ENCODE measurements at places on chromosomes 16 and 17.

DNA sequence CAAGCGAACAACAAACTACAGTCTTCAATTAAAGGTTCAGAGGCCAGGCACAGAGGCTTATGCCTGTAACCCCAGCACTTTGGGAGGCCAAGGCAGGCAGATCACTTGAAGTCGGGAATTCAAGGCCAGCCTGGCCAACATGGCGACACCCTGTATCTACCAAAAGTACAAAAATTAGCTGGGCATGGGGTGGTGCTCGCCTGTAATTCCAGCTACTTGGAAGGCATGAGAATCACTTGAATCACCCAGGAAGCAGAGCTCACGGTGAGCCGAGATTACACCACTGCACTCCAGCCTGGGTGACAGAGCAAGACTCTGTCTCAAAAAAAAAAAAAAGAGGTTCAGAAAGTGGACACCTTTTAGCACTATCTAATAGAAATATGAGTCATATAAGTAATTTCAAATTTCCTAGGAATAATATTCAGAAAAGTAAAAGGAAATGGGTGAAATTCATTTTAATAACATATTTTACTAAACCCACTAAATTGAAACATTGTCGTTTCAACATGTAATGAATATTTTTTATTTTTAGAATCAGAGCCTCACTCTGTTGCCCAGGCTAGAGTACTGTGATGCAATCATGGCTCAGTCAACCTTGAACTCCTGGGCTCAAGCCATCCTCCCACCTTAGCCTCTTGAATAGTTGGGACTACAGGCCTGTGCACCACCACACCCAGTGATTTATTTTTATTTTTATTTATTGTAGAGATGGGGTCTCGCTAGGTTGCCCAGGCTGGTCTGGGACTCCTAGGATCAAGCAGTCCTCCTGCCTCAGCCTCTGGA, 15.2 kb upstream of the MARCHF10 start:
- DNase-seq = no peak

DNA sequence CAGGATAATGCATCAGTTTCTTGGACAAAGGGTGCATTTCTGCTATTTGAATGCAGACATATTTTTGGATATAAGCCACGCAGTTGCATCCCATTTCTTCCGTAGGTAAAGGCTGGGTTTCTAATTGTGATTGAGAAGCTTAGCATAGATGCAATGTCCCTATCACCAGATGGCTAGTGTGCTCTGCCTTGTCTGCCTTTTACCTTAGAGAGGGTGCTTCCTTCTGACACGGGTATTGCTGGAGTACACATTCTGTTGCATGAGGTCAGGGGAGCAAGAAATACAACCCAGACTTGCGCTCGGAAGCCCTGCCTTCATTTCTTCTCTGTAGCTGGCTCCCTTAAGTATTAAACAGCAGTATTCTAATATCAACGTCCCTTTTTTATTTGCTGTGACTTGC, 337.4 kb downstream of the WWOX start:
- no peak for DNase-seq

- DNase-seq = no peak
Measured at GRCh38 chr16:87725596-87726235, 40.1 kb downstream of the KLHDC4 start.

DNA sequence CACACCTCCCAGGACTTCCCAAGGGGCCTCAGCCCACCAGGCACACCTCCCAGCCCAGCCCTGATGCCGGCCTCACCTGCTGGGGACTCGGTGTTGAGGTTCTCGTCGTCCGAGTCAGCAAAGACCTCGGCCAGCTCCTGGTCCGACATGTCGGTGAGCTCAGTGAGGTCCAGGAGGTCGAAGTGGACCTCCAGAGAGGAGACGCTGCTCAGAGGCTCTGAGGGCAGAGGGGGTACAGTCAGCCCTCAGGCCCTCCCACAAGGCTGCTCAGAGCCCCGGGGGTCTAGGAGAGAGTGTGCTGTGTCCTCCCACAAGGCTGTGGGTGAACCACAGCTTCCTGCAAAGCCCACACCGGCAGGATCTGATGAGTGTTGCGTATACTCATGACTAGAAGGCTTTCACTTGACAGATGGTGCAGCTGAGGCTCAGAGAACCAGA, 10.5 kb downstream of the DBNDD1 start:
- peak; percentile 52 for DNase-seq

- DNase-seq = peak; percentile 63
Measured at GRCh38 chr17:16987830-16988601, 16.1 kb upstream of the TNFRSF13B start.

GRCh38 chr16:86239381-86239780, 270.9 kb upstream of the FOXF1 start:
- DNase-seq = no peak

DNA sequence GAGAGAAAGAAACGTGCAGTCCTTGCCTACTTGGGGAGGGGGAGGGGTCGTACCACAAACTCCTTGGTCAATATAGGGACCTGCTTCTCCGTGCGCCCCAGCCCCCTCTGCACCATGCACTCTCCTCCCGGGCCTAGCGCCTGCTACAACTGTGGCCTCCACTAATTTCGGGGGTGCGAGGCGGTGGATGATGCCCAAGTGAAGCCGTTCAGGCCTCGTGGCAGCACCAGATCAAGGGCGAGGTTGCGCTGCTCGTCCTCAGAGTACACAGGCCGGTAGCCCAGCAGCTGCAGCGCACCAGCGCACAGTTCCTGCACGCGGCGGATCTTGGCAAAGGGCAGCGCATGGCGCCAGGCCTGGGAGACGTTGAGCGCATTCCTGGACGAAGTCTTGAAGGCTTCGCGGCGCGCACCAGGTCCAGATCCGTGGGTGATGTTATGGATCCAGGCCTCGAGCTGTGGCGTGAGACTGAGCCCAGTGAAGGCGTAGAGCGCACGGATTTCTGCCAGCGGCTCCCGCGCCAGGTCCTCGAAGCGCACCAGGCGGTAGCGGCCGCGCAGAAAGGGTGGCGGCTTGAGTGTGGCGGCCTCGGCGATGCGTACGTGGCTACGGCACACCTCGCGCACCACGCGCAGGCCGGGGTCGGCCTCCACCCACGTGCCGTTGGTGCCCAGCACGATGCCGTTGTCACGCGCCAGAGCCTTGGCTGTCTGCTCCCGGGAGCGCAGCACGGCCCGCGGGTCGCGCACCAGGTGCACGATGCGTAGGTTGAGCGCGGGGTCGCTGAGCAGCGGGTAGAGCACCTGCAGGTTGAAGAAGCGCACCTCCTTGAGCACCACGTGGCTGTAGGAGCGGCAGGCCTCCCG, 14.2 kb upstream of the TMEM170A start:
- no peak for DNase-seq

DNA sequence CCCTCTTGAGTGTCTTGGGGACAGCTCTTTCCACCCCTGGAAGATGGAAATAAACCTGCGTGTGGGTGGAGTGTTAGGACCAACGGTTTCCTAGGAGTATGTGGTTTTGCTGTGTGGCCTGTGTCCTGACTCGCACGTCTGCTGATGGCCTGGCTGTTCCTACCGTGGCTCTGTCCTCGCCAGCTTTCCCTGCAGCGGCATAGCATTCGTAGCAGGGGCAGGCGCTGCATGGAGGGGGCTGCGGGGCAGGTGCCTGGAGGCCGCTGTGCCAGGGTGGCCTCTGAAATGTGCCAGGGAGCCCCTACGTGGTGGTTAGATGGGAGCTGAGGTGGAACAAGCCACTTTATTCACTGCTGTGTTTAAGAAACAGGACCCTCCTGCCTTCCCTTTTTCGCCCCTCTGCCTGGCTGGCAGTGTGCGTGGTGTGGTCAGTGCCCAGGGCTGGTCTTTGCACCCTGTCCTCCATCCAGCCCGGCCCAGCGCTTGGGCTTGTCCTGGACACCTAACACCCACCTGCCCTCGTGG, 10.6 kb downstream of the SLC16A3 start:
- DNase-seq = no peak

DNA sequence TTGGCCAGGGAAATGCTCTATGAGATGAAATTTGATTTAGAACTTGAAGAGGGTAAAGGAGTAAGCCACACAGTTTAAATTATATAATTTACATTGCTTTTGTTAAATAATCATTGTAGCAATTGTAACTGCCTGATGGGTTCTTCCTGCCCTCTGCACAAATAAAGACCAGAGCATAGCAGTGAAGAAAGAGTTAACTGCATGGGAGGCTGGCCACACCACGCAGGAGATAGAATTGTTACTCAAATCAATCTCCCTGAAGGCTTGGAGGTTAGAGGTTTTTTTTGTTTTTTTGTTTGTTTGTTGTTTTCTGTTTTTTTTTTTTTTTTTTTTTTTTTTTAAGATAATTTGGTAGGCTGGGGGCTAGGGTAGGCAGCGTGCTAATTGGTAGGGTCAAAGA, 467.0 kb upstream of the GOT2 start:
- DNase-seq = no peak

DNA sequence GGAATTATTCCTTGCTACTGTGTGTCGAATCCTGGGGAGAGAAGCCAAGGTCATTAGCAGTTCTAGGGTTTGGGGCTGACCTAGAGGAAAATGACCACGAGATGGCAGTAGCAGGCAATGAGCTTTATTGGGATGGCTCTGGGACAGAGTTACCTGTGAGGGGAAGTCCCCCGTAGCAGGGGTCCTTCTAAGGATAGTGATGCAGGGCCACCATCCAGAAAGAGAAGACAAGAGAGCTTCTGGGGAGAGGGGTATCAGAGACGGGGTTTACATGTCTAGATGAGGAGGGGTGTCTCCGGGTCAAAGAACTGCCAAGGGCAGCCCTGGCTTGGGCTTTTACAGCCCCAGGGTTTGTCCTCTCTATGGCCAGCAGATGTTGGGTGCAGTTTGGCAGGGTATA, 6.4 kb upstream of the GGT6 start:
- peak; percentile 31 for DNase-seq

DNA sequence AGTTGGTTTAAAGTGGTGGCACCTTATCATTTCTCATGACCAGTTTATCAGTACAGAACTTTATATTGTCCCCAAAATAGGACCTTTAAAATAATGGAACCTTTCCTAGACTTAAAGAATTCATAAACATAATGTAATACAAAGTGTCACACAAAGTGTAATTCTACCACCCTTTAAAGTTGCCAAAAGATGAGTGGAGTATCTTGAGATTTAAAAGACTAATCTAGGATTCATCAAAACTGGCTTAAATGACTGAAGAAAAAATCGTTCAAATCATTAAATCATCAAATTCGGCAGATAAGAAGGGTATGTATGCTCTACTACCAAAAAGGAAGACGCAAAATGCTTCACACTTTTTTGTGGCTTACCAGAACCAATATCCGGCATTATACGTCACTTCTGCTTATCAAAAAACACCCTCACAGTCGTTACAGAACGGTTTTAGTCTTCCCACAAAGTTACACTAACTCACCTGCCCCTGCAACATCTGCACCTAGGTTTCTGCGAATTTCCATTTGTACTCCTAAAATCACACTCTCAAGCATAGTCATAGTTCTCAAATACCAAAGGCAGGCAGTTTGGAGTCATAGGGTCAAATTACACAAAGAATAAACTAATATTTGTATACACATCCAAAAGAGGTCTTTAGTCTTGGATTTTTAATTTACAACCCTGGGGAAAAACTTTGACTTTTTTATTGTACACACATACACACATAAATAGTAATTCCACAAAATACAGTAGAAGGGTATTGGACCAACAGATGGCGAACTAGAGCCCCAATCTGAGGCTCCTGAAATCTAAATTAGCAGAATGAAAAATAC, 1.4 kb upstream of the KANSL1 start:
- DNase-seq = peak; percentile 93

GRCh38 chr16:49947907-49948678, 76.9 kb upstream of the CNEP1R1 start:
- no peak for DNase-seq

DNA sequence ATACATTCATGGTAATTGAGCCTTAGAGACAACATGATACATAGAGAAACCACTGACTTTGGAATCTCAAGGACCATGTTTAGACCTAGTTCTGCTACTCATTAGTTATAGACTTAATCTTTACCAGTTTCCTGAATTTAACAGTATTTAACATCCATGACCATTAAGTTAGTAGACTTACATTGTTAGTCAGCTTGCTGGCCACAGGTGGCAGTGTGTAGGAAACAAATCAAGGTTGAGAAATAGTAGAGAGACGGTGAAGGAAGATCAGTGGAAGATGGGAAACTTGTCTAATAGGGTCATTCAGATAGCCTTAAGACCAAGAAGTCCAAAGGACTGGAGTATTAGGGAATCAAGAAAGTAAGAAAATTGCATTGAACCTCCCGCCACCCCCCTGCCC, 31.0 kb downstream of the OMG start:
- peak; percentile 30 for DNase-seq

GRCh38 chr16:20743591-20743990, 2.0 kb upstream of the THUMPD1 start:
- DNase-seq = no peak

- no peak for DNase-seq
Measured at GRCh38 chr17:81365148-81365600, 30.1 kb upstream of the BAHCC1 start.

- peak; percentile 33 for DNase-seq
Measured at GRCh38 chr16:1772362-1772907, at the start of gene EME2. Gene EME2, plus strand, starts transcription at chr16:1772810. Its CDS starts 418 bp downstream, at chr16:1773228.

DNA sequence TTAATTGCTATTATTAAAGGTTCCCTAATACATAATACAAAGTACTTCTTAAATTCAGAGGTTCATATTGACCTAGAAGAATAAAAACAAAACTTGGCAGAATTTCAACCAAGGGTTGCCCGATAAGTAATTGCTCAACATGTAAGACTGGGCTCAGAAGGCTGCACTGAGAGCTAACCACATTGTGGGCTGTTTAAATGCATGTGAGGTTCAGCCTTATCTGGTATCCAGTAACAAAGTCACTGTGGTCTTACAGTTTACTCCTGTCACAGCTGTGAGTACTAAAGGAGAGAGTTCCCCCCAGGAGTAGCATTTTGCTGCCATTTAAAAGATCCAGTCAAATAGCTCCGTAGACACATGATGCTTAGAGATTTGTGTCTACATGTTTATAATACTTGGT, 1.6 kb upstream of the DHRS11 start:
- no peak for DNase-seq

GRCh38 chr17:13182854-13183253, 165.0 kb upstream of the ELAC2 start:
- no peak for DNase-seq

GRCh38 chr17:42508426-42509165, 27.4 kb upstream of the NAGLU start:
- DNase-seq = no peak

- no peak for DNase-seq
Measured at GRCh38 chr16:55379371-55379770, 55.4 kb downstream of the IRX6 start.

GRCh38 chr16:85465328-85466303, 147.5 kb upstream of the GSE1 start:
- DNase-seq = no peak

- DNase-seq = no peak
Measured at GRCh38 chr17:13557077-13557476, 44.7 kb downstream of the HS3ST3A1 start.

DNA sequence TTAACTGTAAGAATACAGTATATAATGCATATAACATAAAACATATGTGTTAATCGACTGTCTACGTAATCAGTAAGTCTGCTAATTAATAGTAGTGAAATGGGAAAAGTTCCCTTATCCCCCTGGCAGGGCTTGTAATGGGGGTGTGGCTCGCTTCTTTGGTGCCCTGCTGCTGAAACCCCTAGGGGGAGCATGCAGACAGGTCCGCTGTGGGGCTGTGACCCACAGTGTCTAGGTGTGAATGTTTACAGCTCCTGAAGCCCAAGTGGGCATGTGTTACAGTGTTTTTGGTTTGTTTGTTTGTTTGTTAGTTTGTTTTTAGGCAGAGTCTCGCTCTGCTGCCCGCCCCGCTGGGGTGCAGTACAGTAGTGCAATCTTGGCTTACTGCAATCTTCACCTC, 495.7 kb downstream of the SHISA9 start:
- no peak for DNase-seq

GRCh38 chr16:66512272-66513110, 37.4 kb downstream of the TK2 start:
- DNase-seq = no peak
